Choroid plexus epithelial cell (primary cell): ENCODE measurements at places on chromosomes 12 and 14.

DNA sequence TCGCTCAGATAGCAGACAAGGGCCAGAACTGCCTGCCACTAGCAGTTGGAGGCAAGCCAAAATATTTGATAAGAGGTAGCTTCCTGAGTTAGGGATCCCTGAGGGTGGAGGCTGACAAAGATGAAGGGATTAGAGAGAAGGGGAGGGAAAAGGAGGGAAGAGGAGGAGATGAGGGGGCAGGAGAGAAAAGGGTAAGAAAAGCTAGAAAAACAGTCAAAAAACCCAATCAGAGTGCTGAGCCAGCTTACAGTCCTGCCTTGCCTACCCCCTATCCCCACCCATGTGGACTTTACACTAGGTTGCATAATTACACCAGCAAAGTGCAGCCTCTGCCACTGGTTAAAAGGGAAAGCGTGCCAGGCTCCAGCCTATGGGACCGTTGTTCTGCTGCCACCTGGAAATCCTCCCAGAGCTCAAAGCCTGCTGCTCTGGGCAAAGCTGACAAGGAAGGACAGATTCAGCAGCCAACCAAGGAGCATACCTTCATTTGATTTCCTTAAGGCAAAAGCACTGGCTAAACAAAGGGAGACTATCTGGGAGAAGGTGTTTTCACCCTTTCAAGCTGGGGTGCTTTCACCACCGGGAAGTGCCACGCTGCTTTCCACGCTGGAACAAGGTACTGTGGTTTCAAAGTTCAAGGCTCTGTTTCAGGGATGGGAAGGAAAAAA, 3.8 kb upstream of the NUMB start:
- DNase-seq: peak; percentile 61

GRCh38 chr12:47370421-47370820, 290.7 kb upstream of the AMIGO2 start:
- DNase-seq: no peak

- no peak for DNase-seq
These were observed 382.9 kb downstream of the SYT1 start for GRCh38 chr12:79247494-79247893.

DNA sequence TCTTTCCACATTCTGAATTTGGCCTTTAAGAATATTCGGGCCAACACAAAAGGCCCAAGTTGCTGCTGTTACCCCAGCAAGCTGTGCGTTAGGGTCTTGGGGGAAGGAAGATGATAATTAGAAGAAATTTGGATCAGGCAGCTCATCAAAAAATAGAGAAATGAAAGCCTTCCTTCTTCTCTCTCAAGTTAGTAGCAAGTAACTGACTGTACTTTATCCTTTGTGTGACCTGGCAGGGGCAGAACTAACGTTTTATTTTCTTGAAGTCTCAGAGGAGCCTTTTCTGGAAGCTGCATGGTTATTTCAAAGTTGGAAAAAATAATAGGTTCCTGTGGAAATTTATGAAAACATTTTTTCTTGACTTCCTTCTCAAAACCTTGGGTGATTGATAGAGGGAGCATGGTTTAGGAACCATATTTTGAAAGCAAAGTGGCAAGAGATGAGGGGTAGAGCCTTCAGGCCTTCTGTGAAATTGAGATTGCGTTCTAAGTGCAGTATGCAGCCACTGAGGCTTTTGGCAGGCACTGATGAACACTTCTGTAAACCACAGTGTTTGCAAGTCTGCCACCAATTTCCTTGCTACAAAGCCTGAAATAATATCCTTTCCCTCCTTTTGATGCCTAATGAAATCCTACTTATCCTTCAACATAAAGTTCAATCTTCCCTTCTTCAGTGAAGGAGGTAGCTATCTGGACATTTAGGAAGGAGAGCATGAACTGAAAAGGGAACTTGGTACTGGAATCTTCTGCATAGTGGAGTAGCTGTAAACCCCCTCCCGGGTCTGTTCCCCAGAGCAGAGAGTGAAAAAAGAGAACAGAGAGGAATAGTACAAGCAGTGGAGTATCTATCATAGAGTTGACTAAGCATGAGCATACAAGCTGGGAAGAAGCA, 123.2 kb downstream of the FGD4 start:
- DNase-seq: no peak

- no peak for DNase-seq
These were observed 2.3 kb downstream of the DLK1 start for GRCh38 chr14:100728962-100729361.

- no peak for DNase-seq
These were observed 19.7 kb upstream of the CKAP4 start for GRCh38 chr12:106267535-106267934.

- DNase-seq: no peak
These were observed 82.0 kb upstream of the ESRRB start for GRCh38 chr14:76293923-76294322.

DNA sequence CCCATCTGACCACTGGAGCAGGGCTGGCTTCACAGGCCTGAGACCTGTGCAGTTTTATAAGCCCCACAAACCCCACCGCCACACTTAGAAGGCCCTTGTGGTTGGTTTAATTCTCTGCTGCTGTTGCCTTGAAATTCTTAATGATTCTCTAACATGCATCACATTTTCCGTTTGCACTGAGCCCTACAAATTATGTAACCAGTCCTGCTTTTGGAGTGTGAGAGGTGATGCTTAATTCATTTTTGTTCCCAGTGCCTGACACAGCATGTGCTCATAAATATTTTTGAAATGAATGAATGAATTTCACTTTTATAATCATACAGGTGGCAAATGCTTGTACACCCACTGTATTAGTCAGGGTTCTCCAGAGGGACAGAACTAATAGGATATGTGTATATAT, 52.8 kb upstream of the PLXNC1 start:
- DNase-seq: no peak

DNA sequence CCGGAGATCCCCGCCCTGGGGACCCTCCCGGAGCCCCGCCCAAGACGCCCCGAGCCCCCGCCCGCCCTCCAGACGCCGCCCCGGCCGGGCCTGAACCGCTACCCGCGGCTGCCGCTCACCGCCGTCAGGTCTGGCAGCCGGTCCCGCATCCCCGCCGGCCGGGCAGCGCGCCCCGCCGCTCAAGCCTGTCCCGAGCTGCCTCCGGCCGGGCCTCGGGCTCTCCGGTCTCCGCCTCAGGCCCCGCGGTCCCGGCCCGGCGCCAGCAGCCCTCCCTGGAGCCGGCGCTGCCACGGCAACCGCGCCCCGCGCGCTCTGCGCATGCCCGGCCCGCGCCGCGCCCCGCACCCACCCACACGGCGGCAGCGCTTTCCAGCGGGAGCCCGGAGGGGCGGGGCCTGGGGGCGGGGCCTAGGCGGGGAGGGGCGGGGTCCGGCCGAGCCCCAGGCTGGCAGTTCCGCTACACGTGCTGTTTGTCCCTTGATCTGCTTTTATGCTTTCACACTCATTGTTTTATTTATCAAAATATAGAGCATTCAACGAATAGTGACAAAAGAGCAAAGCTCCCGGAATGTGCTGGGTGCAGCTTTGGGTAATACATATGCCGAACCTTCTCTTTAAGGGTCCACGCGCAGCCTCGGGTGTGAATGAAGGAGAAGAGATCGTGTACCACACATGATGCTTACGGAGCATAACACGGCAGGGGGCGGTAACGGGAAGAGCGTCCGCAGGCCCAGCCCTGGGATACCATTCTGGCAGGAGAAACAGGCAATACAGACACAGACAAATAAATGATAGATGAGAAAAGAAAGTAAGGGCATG, at the start of gene STX2:
Gene STX2, minus strand, starts transcription at position 300 of the 819 bp plus-strand sequence. Its CDS starts 151 bp downstream, at position 149.
- peak; percentile 84 for DNase-seq

DNA sequence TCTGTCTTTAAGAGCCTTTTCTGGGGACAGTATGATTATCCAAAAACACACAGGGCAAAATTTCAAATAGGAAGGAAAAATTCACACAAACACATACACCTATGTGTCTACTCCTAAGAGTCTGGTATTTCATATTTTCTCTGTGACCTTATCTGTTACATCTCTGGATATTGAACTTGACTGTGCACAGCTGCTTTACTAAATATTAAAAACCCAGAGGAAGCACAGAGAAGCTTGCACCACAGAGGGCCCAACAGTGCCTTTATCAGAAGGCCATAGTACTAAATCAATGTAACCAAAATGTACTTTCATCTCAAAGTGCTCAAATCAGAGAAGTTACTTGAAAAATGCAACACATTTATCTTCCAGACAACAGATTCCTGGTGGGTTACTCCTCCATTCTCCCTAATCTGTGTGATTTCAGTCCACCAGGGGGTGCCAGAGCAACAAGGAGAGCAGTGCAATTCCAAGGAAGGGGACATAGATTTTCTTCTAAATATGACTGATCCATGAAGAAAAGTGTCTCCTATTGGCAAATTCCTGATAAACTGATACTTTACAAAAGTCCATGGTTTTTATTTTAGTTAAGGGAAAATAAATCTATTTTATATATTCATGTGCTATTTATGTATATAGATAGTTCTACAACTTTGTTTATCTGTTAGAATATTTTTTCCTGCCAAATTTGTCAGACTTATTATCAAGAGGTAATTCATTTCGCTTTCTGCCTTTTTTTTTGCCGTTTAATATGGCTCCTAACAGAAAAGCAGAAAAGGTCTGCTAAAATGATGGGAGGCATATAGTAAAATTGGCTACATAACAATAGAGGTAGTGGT, 617.6 kb downstream of the LRFN5 start:
- DNase-seq: peak; percentile 71

GRCh38 chr12:131153956-131154355, 200.2 kb downstream of the ADGRD1 start:
- DNase-seq: no peak

GRCh38 chr14:74867673-74868072, 8.3 kb downstream of the PROX2 start:
- peak; percentile 43 for DNase-seq

DNA sequence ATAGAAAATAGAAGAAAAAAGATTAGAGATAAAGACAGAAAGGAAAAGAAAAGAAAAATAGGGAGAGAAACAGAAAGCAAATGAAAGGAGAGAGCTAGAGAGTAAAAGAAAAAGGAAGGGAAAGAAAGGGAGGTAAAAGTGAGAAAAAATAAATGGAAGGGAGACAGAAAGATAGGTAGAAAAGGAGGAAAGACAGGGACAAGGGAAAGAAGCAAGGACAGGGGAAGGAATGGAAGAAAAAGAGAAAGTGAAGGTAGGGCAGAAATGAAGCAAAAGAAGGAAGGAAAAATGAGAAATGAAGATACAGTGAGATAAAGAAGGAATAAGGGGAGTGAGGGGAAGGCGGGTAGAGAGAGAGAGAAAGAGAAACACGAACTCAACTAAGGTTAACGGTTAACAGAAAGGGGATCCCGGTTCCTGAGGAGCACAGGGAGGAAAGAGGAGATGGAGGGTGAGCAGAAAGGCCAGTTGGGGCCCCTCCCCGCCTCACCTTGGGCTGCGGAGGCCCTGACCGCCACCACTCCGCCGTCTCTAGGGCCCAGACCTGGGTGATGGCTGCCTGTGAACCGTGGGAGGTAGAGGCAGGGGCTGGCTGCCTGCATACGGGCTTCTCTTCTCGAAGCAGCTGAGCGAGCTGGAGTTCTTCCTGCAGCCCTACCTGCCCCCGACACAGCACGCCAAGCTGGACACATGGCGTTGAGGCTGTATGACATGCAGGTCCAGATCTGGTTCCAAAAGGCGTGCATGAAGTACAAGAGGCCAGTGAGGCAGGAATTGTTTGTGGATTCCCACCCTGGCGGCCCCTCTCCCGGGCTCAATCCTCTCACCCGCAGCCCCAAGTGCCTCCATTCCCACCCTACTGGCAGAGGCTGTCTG, 59.5 kb downstream of the SMUG1 start:
- DNase-seq: no peak

- DNase-seq: no peak
These were observed 913.9 kb upstream of the SEL1L start for GRCh38 chr14:82447586-82447985.
